ENCODE measurements at places on chromosomes 4 and X.

DNA sequence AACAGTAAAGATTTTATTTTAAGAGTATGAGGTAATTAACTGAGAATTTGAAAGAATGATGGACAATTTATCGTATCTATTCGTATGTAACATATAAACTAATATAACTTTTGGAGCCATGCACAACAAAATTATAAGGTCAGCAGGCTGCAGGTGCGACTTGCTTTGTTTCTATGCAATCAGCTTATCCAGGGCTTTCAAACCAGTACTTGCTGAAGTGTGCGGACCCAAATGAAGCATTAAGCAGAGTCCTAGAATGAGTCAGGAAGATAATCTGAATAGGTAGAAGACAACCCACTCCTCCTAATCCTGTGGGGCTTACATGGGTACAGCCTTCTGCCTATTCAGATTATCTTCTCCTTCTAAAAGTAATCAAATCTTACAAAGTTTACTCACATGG lies 2.1 kb downstream of the NSD2 start:
- no peak for DNase-seq

DNA sequence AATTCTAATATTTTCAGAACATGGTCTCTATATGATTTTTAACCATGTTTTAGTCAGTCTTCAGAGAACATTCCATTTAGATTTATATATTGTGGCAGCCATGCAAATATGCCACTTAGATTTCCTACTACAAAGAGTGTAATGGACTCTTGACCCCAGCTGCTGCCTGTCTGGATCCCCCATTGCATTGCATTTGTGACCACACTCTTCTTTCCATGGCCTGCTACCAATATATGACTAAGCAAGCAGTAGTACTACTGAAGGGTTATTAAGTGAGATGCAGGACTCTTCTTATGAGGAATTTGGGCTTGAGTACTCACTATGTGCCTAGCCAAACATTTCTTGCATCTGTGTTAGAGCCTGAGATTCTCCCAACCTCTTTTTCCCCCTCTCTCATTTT lies 306.8 kb downstream of the PDHA2 start:
- no peak for DNase-seq

DNA sequence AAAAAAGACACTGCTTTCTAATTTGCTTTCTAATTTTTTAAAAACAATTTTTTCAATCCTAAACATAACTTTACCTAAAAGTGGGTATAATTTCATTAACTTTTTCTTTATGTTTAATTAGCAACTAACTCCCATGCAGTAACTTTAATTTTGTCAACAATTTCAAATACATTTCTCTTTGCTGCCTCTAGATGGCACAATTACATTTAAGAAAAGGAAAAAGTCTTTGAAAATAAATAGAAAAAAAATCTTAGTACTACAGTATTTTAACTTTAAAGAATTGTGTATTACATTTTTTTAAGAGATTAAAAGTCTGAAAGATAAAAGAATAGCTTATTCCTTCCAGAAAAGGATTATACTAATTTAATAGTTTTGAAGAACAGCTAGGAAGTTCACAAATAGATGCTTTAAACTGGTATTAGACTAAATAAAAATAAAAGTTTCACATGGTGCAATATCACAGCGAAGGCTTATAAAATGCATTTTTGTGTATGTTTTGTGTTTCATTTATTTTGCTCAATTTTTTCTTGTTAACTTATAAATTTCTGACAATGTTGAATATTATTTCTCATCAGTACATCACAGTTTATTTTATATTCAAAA lies 105.1 kb downstream of the ADGRA3 start:
- DNase-seq = no peak

GRCh38 chr4:181618896-181619295 lies 624.3 kb upstream of the TENM3 start:
- DNase-seq = no peak

DNA sequence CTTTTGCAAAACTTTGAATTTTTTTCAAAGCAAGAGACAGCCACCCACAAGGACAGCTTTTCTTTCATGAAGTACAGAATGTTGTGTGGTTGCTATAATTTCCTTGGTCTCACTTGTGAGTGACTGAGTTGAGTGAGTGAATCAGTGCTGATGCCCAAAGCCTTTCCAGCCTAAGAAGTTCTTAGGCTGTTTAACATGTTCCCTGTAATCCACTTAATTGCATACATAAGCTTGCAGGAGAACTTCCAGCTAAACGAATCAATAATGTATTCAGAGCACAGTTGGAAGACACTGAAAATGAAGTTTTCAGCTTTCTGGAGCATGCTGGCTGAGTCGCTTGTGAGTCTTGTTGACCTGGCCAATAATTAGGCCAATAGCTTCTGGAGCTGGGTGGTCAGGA lies 42.0 kb upstream of the GK2 start:
- DNase-seq = no peak

DNA sequence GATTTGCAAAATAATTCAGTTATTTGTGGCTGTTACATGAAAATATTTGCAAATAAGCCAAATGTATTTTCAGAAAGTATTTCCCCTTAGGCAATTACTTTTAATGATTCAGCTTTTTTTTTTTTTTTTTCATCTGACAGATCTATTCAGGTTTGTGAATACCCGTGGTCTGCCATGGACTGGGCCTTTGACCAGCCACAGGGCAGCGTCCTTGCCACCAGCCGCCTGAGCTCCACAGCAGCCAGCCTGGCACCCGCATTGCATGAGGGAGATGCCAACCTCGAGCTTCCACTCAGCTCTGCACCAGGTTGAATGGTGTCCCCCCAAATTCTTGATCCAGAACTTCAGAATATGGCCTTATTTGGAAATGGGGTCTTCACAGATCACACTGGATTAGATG lies 14.7 kb downstream of the TMEM271 start:
- DNase-seq = no peak

GRCh38 chr4:5971078-5971450 lies 47.2 kb downstream of the C4orf50 start:
- DNase-seq = no peak

DNA sequence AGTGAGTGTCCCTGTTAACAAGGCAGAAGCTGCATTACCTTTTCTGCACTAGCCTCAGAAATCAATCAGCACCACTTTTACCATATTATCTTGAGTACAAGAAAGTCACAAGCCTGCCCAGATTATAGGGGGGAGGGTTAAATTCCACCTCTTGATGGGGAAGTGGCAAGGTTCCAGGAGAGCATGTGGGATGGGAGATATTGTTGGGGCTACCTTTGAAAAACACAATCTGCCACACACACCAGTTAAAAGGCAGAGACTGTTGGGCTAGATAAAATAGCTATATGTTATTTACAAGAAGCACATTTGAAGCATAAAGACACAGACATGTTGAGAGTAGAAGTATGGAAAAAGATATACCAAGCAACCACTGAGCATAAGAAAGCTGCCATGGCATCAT lies 6.6 kb upstream of the AVPR2 start:
- DNase-seq = no peak

DNA sequence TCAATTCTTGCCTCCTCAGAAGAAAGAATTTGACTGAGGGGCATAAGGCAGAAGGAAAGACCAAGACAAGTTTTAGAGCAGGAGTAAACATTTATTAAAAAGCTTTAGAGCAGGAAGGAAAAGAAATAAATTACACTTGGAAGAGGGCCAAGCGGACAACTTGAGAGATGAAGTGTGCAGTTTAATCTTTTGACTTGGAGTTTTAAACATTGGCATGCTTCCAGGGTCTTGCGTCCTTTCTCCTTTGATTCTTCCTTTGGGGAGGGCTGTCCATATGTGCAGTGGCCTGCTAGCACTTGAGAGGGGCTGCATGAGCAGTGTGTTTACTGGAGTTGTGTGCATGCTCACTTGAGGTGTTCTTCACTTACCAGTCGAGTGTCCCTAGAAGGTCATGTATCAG lies 275.8 kb upstream of the IL1RAPL1 start:
- DNase-seq = no peak

DNA sequence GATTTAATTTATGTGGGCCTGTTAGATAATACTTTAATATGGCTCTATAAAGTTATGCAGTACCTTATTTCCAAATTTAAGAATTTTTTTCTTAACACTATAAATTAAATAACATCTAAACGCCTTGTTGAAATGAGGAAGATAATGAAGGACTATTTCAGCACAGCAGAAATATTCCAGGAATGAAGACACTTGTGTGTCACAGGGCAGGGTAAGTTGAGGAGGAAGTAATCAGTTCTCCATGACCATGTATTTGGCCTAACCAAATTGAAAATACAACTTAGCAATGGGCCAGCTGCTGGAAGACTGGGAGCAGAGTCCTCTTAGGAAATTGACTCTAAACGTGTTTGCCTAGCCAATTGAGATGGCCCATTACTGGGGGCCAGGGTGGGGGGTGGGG lies 16.9 kb downstream of the CXCL3 start:
- DNase-seq = no peak

GRCh38 chr4:154234576-154234975 lies 257.0 kb downstream of the DCHS2 start:
- no peak for DNase-seq

DNA sequence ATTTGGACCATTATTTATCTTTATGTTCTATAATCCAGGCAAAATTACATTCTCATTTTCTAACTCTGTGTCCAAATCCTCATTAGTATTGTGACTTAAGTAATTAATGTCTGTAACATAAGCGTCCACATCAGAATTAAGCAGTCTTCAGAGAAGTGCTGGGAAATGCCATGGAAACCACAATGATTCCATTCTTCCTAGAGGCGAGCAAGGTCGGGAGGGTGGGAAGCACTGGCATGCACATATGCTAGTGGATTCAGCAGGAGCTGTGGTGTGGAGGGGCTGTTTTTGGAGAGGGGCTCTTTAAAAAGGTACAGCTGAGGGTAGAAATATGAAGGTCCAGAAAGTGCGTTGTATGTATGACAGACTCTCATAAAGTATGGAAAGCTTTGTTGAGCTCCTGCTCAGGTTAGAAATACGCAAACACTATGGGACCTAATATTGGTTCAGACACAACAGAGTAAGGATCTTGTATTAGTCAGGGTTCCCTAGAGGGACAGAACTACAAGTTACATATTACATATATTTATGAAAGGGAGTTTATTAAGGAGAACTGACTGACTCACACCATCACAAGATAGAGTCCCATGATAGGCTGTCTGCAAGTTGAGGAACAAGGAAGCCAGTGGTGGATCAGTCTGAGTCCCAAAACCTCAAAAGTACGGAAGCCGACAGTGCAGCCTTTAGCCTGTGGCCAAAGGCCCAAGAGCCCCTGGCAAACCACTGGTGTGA lies 61.5 kb downstream of the GLRA2 start:
- DNase-seq = no peak

DNA sequence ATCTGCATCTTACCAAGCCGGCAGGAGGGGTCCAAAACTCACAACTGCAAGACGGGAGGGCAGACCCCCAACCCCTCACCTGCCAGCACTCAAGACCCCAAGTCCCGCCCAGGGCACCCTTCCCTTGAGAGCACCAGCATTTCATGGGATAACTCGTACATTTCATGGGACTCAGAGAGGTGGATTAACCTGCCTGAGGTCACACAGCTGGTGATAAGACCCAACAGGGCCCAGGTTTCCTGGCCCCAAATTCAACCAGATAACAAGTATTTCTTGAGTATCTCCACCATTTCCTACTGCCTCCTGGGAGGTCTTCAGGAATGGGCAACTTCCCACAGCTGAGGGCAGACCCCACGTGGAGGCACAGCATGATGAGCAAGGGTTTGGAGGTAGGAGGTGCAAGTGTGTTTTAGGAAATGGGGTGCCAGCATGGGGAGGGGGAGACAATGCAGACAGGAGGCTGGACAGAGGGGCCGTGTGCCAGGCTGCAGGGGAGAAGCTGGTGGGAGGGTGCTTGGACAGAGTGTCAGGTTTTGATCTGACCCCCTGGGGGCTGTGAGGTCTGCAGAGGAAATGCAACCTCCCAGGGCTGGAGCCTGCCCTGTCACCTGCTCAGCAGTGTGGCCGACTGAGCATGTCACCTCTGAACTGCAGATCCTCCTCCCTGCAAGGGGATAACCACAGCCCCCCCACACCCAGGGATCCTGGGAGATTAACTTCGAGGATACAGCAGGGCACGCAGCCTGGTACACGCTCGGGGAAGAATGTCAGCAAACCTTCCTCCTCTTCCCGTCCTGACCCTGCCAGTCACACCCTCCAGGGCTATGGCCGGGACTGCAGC lies 4.4 kb downstream of the ADRA2C start:
- no peak for DNase-seq

GRCh38 chr4:21765810-21766407 lies 182.7 kb downstream of the KCNIP4 start:
- no peak for DNase-seq

GRCh38 chr4:96093057-96093456 lies 253.2 kb downstream of the PDHA2 start:
- DNase-seq = no peak

- DNase-seq = no peak
Observed at GRCh38 chr4:81146466-81146865, 68.6 kb downstream of the PRKG2 start.

DNA sequence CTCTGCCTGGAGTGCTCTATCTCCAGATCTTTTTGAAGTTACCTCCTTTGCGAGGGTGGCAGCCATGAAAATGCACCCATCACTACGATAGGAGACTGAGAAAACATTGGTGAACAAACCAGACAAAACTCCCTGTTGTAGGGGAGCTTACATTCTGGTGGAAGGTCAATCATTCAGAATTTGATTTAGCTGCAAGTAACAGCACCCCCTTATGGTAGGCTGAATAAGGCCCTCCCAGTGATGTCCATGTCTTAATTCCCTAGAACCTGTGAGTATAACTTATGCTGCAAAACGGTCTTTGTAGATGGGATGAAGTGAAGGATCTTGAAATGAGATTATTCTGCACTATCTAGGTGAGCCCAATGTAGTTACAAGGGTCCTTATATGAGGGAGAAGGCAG lies 5.6 kb upstream of the TEC start:
- DNase-seq = no peak

DNA sequence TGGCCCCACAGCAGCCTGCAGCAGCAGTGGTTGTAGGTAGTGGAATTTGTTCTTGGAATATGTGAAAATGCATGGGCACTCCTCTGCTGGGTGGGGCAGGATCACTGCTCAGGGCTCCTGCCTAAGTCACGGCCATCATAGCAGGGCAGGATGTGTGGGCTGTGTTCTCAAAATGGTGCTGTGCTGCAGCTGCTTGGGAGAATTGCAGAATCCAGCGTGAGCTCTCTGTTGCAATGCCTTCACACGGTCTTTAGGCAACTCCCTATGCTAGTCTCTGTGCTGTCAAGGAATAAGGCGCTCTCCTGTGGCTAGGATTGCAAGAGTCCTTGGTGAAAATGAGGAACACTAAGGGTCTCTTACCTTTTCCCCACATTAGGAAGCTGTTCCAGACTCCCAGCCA lies 42.9 kb downstream of the F8 start:
- DNase-seq = no peak

DNA sequence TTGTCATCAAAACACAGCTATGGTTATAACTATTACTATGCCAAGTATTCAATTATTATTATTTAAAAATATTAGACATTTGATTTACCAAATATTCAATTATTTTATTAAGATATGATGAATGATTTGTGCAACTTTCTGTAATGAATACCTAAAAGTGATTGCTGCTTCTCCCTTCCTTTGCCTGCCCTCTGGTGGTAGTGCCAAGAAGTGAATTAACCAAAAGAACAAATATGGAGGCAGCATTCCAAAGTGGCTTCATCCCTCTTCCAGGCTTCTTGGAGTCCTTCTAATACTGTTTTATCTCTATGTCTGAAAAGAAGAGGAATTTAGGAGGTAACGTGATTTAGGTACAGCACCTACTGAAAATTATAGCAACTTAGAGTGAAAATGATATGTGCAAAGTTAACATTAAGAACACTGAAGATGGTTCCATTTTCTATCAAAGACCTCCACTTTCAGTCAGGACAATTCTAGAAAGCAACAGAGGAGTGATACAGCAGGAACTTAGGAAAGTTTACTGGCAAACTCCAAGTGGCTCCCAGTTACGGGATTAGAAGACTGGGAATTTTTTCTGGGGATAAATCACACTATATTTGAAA lies 43.0 kb downstream of the ENPEP start:
- DNase-seq = peak; percentile 11

GRCh38 chr4:169239221-169239905 lies 31.4 kb downstream of the SH3RF1 start:
- DNase-seq = no peak

Data from stimulated activated CD4-positive, alpha-beta T cell treated with anti-CD3 and anti-CD28 coated beads, TNF-alpha, amount 100 ng/mL, for 24 hours (primary cell).